Cortex of kidney (tissue), 1 donor: ENCODE measurements at places on chromosomes 11 and 22.

- DNase-seq = no peak
Measured at GRCh38 chr11:57681168-57681567, 13.3 kb downstream of the ZDHHC5 start.

- no peak for DNase-seq
Measured at GRCh38 chr22:45235101-45235777, 5.5 kb downstream of the KIAA0930 start.

- no peak for DNase-seq
Measured at GRCh38 chr11:114291381-114291780, 4.8 kb upstream of the NNMT start.

- DNase-seq = no peak
Measured at GRCh38 chr22:48223488-48224190, 1461.2 kb downstream of the TBC1D22A start.

GRCh38 chr11:69086152-69087132, 37.7 kb downstream of the TPCN2 start:
- no peak for DNase-seq

DNA sequence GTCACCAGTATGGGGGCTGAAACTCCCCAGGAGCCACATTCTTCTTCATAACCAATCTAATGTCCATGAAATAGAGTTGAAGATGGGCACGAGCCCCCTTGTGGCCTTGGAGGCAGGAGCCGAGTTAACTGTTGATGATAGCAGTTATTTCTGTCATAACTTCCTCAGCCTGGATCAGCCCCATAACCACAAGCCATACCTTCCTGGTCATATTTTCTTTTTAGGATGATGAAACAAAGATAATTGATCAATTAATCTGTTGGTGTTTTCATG, 65.0 kb upstream of the TTC12 start:
- DNase-seq = no peak

DNA sequence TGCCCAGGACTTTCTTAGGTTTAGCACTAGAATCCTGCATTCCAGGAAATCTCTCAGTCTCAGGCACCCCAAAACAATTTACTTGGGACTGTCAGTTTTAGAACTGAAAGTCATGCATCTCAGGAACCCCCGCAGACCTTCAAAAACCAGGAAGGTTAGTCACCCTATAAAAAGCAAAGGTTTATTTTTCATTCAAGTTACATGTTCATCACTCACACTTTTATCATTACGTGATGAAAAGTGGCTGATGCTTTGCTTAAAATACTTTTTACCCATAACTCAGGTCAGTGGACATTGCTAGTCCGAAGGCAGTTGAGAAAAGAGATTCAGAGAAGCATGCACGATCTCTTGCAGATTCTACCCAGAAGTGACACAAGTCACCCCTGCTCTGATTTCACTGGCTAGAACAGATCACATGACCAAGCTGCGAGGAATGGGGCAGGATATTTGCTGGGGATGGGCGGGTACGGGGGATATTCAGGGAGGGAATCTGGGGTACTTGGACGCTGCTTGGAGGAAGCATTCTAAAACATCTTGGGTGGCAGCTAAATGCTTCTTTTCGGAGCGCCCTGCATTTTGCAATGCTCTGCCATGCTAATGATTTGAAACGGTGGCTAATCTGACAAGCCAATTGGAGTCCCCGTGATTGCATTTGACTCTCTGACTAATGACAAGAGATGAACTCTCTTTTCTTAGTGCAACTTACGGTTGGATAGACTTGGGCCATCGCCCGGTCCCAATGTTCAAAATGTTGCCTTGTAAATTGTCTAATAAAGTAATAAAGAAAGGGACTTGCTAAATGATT, 110.2 kb downstream of the MIAT start:
- no peak for DNase-seq

GRCh38 chr11:78354408-78355308, 63.0 kb downstream of the GAB2 start:
- no peak for DNase-seq

- no peak for DNase-seq
Measured at GRCh38 chr11:74325649-74326645, 14.5 kb upstream of the P4HA3 start.

- DNase-seq = no peak
Measured at GRCh38 chr11:63537293-63538101, 889 bp downstream of the PLAAT4 start.

GRCh38 chr11:77400775-77401449, 73.0 kb downstream of the PAK1 start:
- no peak for DNase-seq

GRCh38 chr11:89052220-89052619, 13.6 kb downstream of the GRM5 start:
- no peak for DNase-seq

DNA sequence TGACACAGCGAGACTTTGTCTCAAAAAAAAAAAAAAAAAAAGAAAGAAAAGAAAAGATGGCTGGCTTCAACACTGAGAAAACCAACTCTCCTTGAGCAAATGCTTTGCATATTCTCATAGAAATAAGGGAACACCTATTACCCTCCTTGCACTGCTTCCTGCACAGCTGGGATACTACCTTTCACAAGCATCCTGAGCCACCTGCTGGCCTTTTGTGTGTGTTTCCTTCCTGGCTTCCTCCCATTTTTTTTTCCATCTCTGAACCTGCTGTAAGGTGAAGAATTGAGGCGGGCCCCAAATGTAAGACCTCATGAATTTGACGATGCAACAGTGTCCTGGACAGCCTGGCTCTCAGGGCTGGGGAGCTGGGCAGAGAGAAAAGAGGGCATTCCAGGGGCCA, 1.9 kb upstream of the RFPL3 start:
- no peak for DNase-seq

GRCh38 chr11:79794484-79795393, 353.9 kb upstream of the TENM4 start:
- no peak for DNase-seq

DNA sequence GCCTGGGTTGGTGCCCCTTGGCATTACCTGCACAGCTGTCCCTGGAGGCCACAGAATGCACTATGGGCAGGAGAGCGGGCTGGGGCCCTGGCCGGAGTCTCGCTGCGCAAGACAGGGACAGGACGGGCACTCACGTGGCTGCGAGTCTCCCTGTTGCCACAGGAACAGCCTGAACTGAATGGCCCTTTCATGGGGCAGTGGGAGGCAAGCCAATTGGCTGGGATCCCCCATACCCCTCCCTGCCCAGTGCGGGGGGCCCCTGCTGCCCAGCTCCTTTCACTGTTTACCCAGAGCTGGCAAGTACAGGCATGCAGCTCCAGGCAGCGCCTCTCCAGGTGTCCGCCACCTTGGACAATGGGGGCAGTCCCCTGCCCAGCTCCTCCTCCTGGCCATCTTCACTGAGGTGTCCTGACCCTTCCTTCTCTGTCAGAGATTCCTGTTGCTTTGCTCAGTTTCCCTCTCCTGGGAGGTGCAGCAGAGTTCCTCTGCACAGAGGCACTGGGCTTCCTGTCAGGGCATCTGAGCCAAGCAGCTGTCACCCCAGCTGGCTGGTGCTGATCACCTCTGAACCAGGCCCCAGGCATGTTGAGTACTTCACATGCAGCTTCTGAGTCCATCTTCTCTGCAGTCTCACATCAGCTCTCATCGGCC, 5.2 kb downstream of the USP2 start:
- no peak for DNase-seq

DNA sequence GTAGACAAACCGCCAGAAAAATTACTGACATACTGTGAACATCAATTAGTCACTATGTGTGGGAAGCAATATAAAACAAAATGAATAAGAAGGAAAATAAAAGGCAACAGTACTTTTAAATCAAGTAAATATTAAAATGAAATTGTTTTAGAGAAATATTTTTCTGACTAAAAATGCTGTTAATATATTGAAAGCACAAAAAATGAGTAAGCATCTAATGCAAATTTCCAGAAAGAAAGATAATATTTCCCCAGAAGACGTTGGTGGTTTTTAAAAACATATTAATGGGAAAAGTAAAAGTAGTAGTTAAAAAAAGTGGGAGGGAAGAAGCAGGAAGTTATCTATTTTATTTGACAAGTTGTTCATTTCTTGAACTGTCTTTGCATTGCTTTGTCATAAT, 16.5 kb downstream of the XKR3 start:
- DNase-seq = no peak

DNA sequence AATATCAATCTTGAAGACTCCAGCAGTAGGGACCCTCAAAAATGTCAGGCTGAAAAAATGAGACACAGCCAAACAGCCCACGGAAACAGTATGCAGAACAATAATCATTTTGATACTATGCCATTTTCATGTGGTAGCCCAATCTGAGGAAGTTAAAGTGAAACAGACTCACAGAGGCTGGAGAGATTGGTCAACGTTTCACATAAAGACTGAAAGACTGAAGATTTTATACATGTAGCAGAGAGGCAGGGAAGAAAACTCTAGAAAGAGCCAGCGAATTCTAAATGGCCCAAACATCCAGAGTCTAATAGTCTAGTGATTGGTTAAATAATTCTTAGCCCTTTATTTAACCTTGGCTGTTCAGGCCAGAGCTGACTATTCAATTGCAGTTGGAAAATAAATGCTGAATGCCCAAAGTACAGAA, 49.4 kb downstream of the MAML2 start:
- no peak for DNase-seq

DNA sequence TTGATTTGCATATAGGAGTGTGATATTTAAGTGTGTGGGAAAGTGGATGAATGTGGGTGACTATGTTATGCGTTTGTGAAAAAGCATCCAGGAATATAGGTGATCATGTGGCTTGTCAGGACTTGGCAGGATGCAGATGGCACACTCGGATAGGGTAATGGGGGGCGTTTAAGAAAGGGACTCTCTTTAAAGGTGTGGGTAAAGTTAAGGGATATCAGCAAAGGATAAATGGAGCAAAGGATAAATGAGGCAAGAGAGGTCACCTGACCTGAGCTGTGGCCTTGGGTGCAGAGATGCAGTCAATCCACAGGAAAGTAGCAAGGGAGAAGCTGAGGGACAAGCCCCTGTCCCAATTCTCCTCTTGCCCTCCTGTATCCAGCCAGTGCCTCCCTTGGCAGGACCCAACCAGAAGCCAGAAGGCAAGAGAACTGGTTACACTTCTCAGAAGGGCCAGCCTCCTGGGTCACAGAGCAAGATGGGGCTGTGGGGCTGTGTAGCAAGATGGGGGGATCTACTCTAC, 47.5 kb upstream of the GRAMD1B start:
- no peak for DNase-seq

DNA sequence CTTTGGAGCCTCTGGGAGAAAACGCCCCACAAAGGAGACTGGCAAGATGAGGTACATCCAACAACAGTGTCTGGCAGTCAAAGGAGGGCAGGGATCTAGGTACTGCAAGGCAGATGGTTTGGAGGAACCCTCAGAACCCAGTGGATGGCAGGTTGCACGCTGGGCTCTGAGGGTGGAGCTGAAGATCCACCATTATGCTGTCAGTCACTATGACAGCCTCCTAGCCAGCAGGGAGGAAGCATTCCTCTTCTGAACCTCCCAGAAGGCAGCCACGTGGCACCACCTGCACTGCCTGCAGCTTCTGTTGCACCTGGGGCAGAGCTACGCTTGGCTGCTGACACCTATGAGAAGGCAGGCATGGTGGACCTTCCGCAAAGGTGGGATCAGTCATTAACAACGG, 40.2 kb downstream of the HTR3A start:
- DNase-seq = no peak

- DNase-seq = no peak
Measured at GRCh38 chr11:17230867-17231851, 23.4 kb upstream of the PIK3C2A start.

GRCh38 chr11:17845431-17845881, 110.9 kb downstream of the KCNC1 start:
- DNase-seq = no peak

- DNase-seq = no peak
Measured at GRCh38 chr11:131370090-131370751, at the start of gene NTM. TSS of gene NTM (plus strand) at chr11:131370615.

GRCh38 chr11:69295995-69296889, 2.3 kb downstream of the MYEOV start:
- no peak for DNase-seq

- DNase-seq = no peak
Measured at GRCh38 chr11:131815590-131815989, 445.2 kb downstream of the NTM start.

DNA sequence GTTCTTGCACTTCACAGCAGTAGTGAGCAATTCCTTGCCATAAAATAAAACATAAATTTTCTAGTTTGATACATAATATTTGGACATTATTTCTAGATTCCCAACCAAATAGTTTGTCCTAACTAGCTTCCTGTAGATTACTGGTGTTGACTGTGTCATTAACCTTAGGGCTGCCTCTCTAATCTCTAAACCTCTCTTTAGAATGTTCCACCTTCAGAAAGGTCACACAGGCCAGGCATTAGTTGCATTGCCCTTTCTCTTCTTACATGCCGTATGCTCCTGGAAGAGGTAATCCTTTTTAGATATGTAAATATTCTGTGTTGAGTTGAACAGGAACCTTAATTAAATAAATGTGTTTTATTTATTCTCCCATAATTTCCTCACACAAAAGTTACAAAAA, 904.9 kb upstream of the CNTN5 start:
- no peak for DNase-seq

DNA sequence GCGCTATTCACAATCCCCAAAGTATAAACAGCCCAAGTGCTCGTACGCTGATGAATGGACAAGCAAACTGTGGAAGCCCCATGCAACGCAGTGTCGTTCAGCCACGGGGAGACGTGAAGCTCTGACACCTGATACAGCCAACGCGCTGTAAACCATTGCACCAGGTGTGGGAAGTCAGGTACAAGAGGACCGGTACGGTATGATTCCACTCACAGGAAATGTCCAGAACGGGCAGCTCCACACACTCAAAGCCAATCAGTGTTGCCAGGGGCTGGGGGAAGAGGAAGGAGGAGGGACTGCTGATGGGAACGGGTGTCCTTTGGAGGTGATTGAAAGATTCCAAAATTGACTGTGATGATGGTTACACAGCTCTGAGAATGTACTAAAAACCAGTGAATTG, 64.5 kb downstream of the BRD1 start:
- DNase-seq = no peak

DNA sequence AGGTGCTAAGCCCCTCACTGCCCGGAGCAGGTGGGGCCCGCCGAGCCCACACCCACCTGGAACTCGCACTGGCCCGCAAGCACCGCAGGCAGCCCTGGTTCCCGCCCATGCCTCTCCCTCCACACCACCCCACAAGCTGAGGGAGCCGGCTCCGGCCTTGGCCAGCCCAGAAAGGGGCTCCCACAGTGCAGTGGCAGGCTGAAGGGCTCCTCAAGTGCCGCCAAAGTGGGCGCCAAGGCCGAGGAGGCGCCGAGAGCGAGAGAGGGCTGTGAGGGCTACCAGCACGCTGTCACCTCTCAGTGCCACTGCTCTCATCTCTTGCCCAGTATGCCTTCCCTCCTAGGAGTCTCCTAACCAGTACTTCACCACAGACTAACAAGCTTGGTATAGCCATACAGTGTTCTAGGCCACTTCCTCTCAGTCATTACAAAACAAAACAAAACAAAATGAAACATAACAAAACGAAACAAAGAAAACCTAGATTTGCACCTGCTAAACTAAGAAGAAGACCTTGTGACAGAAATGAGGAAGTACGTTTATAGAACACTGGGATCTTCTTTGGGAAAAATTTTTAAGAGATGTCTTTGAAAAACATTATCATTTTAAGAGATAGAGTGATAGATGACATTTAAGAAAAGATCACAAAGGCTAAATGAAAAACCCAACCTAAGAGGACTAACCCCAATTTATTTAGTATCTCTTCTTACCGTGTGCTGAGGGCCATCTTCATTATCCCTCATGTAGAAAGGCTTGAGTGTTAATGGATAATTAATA, 47.7 kb upstream of the GAB2 start:
- DNase-seq = no peak
